Stimulated activated CD4-positive, alpha-beta T cell treated with anti-CD3 and anti-CD28 coated beads, TNF-alpha, amount 100 ng/mL, for 1 hour (primary cell): ENCODE measurements at places on chromosomes 4 and X.

DNA sequence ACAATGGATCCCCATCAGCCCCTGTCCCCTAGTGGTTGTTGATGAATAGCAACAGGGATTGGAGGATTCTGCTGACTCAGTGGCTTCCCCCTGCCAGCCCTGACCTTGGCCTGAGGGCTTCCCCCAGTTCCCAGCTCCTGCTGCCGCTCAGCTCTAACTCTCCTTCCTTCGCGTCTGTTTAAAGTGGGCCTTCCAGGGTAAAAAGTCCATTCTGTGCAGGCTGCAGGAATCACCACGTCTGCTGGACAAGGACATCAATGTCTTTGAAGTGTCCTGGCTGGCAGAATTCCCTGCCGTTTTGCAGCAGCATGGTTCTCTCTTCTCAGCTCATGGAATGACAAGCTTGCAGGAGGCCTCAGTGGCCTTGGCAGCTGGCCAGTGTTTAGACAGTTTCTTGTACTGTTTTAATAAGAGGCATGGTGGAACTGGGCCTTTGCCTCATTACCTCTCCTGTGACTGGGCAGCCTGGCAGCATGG is 152.5 kb upstream of the STX18 start:
- no peak for DNase-seq

GRCh38 chr4:101885574-101885973 is 95.0 kb downstream of the BANK1 start:
- DNase-seq = no peak

- no peak for DNase-seq
Measured at GRCh38 chr4:3022651-3023050, 51.7 kb downstream of the HTT-AS start.

- no peak for DNase-seq
Measured at GRCh38 chr4:47160095-47160494, 128.7 kb downstream of the GABRB1 start.

- DNase-seq = no peak
Measured at GRCh38 chr4:79209822-79210635, 115.8 kb downstream of the NAA11 start.

DNA sequence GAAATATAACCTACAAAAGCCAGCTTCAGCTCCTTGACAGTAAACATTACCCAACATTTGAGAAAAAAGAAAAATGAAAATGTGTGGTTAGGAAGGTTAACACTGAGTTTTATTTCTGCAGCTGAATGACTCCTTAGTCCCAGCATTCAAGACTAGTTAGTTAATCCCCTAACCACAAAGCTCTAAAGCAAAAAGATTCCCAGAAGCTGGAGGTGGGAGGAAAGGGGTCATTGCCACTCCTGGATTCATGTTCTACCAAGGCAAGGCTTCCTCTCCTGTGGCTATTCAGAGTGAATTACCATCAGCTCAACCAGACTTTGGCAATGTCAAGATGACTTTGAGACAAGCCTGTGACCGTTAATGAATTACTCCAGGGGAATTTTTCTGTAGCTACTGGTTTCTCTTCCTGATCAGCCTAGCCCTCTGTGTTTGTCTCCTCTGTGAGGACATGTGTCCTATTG is 63.6 kb downstream of the HADH start:
- DNase-seq = no peak

GRCh38 chr4:6111354-6111960 is 88.9 kb downstream of the JAKMIP1 start:
- no peak for DNase-seq

DNA sequence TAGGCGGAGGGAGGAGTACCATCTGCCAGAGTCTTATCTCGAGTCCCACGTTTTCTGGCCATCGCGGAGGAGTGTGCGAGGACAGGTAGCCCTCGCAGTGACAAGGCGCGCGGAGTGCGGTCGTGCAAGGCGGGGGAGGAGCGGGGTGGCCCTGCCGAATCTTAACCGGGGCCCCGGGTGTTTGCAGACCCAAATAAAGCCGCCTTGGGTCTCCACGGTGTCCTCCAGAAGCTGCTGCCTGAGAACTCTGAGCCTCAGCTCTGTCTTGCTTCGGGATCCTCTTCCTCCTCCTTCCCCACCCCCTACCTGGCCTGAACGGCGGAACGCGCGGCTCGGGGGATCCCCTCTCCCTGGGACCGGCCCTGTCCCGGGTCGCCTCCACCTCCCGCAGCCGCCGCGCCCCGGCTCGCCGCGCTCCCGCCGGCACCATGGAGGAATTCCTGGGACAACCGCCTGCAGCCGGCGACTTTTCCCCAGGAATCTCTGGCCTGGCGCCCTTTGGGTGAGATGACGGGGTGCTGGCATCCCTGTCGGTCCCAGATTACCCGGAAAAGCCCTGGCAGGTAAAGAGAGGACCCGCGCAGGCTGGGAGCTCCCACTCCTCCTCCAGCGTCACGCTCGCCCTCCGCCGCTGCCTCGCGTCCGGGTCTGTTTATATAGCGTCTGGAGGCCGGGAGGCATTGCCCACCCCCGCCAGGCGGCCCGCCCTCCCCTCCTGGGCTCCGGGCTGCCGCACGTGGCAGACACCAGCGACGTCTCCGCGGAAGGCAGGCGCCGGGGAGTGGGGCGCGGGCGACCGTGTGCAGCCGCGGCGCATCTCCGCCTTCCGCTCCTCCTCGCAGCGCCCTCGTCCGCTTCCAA is at the start of gene GALNTL6:
GALNTL6 (plus strand) TSS at position 740 of the 861 bp plus-strand sequence.
- no peak for DNase-seq

GRCh38 chrX:136203951-136204350 is 47.2 kb downstream of the MAP7D3 start:
- no peak for DNase-seq

DNA sequence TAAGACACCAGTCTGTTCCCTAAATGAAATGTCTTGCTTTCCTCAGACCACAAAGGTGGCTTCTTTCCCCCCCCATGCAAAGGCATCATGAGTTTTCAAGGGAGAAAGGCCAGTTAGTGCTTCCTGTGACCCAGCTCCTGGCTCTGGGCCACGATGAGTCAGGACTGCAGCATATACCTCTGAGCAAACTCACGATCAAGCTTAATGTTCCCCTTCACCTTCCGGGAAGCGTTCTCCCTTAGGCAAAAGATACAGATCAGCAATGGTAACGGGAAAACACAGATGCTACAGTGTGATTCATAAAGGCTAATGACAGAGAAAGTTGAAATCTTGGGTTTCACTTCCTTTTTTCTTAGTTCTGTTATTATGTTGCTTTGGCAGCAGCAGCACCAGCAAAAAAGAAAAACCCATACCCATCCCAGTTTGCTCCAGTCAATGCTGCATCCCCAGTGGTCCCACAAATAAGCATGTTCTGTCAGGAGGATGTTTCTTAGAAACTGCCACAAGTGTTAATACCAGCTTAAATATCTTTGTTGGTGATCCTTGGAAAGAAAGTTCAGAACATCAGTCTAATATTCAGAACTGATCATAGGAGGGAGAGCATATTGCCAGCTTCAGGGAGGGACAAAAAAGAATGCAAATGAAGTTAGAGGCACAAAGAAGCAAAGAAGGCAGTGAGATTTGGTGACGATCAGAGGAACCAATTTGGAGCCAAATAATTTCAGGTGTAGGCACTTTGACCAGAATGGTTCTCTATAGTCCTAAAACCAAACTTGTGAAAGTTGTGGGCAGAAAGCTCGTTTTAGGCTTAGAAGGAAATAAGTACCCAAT is 41.2 kb downstream of the LONRF3 start:
- peak; percentile 2 for DNase-seq

- peak; percentile 97 for DNase-seq
Measured at GRCh38 chr4:8428288-8429097, 12.0 kb downstream of the ACOX3 start.

- no peak for DNase-seq
Measured at GRCh38 chr4:148288448-148288847, 153.8 kb downstream of the NR3C2 start.

DNA sequence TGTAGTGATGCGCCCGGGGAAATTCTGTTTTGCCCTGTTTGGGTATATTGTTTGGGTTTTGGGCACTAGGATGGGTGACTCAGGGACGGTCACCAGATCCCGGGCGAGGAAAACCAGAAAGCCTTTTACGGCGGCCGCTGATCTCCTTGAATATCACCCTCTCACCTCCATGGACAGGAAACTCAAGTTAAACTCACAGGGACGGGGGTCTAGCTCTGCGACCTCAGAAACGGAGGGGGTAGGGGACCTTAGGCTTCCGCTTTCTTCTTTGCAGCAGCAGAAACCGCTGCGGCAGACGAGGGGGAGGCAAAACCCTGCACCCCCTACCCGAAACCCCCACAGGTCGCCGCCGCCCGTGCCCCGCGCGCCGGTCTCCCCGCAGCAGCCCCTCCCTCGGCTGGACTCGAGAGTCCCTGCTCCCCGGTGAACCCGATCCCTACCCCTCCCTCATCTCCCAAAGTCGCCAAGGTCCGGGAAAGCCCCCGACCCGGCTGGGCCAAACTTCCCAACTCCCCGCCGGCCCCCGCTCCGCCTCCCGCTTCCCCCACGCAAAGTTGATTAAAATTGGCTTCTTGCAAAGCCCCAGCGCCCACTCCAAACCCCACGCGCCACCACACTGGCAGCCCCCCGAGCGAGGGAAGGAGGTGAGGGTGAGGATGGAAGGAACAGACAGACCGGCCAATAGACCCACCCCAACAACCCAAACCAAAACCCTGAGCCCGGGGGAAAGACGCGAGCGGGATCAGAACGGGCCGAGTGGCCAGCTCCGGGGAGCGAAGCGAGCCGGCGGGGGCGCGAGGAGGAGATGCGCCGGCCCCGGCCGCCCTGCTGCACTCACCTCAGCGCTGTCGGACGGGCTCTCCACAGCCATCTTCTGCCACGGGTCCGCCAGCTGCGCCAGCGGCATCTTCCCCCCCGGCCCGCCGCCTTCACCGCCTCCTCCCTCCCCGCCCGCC is 705 bp downstream of the RPS6KA3 start:
- DNase-seq = peak; percentile 16

GRCh38 chr4:84032372-84032771 is 466.7 kb downstream of the NKX6-1 start:
- DNase-seq = no peak

DNA sequence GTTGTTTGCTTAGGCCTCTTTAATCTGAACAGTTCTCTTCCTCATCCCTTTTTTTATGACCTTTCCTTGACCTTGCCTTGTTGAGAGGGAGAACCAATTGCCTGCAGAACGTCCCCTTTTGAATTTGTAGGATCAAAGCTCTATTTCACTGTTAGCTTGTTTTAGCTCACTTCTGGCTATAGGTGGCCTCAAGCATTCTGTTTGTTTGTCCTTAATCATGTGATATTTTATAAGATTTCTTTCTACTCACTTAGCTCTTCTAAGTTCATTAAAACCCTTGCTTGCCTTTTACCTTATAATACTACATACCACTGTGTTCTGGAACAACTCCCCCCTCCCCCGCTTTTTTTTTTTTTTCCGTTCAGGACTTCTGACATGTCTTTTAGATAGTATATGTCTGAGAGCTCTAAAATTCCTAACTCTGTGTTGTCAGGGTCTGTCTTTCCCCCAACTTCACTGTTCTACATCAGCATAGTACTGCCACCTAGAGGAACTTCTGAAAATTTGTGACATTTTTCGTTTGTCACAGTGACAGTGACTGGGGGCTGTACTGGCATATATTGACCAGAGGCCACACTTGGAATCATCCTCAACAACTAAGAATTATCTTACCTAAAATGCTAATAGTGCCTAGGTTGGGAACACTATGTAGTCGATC is 128.5 kb downstream of the LARP7 start:
- DNase-seq = no peak

DNA sequence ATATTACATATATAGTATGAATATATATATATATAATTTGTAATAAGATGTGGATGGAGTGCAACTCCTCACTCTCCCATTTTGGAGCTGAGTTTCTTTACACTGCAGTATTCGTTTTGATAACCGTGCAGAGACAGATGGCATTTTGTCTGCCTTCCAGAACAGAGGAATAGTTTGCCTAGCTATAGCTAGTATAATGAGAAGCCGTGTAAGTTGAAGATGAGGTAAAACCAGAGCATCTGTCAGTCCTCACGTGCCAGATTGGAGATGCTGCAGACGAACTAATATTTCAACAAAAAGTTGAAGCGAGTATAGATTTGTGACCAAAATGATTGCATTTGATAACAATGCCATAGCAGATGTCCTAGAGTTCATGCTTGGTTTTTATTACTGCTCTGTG is 180.6 kb downstream of the FMR1NB start:
- no peak for DNase-seq
